ENCODE measurements at places on chromosomes 5 and 9.

DNA sequence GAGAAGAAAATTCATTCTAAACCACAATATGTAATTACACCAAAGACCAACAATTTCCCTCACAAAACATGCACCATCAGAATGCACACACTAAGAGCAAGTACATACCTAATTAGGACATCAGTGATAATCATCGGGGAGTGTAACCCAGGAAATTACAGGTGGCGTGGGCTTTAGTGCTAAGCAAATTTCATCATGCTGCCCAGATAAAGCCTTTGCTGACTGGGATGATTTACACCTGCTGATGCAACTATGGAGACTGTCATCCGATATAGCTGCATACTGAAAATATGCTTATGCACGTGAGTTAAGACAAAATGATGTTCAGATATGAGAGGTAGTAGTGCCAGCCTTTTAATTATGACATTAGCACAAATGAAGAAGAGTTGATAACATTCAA is 123.2 kb downstream of the DCP2 start:
- no peak for DNase-seq

DNA sequence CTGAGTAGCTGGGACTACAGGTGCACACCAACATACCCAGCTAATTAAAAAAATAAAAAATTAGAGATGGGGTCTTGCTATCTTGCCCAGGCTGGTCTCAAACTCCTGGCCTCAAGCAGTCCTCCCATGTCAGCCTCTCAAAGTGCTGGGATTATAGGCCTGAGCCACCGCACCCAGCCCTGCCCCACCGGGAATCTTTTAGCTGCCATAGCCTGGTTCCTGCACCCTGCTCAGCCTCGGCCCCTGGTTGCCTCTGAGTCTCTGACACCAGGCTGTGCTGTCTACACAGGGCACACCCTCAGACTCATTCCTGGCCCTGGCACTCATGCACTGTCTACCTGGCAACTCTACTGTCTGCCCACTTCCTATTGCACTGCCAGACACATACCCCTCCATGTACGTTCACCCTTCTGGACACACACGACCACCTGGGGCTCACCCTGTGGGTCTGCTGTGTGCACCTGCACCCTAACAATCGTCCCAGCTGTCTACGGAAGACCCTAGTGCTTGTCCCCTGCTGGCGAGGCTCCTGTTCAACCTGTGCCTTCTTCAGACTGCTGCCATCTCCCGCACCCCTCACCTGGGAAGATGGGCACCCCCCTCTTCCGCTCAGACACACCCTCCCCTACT is 1.4 kb downstream of the PROP1 start:
- DNase-seq, result no peak

DNA sequence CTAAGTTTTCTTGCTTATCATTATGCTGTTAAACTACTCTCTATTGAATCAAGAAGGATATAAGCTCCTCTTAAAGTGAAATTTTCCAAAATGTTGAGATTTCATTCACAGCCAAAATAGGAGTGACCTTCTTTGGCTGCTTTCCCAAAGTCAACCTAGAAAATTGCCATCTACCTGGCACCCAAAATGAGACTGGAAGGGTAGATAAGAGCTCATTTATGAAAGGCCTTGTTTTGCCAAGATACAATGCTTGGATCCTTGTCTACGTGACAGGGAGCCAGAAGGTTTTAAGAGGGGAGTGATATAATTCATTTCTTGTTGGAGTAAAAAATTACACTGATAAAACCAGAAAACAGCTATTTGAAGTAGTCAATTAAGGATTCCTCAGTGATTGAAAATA is 287.1 kb downstream of the IZUMO3 start:
- no peak for DNase-seq

DNA sequence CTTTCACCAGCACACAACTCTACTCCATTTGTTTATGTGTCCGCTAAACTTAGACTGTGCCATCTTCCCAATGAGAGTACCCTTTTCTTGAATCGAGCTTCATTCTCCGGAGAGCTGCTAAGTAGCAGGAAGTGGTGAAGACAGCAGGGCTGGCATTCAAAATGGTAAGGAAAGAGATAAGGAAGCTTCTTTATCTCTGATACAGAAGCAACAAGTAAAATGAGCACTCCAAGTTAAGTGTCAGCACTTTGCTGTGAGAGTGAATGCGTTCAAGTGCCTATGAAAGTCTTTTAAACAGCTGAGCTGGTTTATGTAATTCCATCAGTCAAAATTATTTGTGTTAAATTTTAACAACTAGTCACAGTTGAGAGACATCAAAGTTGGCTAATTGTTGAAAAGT is 386.8 kb upstream of the PTPRD start:
- no peak for DNase-seq

DNA sequence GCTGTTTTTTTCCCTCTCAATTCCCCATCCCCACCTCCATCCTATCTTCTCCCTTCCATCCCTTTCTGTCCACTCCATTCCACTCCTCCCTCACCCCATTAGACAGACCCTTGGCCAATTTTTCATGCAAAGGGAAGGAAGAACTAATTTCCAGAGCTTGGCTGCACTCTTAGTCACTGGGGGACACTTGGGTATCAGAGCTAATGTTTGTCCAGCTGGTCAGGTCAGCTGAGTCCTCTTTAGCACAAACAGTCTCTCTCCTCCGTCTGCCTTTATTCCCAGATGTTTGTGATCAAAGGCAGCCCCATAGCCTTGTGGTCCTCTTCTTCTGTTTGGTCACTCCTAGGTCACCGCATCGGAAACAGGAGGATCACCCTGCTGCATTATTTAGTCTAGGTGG is 148.5 kb downstream of the NMUR2 start:
- DNase-seq, result no peak

- no peak for DNase-seq
Observed at GRCh38 chr9:26504057-26504456, 388.5 kb downstream of the CAAP1 start.

DNA sequence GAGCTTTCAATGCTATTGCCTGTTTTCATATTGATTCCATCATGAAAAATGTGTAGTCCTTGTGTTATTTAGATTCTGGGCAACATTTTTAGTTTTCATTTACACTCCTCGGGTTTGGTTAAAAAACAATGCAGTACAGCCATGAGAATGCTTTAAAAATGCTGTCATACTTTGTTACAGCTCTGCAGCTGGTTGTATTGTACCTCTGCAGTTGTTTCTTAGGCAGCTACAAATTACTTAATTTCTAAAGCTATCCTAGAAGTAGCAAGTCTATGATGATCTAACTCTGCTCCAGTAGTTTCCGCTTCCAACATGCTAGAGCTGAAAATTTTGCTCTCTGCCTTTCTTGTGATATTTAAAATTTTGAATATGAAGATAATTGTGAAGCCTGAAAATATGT is 20.2 kb downstream of the SNX18 start:
- no peak for DNase-seq

GRCh38 chr5:13921578-13921977 is 22.9 kb downstream of the DNAH5 start:
- DNase-seq, result peak; percentile 32

DNA sequence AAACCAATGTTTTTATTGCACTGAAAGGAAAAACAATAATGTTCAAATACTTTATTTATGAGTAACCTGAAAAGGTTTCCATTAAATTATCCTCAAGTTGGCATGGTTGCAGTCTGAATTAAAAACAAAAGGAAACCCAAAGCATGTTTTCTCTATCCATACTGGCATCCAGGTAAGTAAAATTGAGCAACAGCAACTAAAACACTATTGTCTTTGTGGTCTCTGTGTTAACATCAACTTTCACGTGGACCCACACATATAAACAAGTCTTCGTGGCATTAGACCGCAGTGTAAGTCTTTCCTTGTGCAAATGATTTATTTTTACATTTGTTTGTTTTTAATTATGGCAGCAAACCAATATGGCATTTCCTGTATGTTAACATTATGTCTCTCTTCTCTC is 757.6 kb downstream of the SEMA5A start:
- DNase-seq, result no peak

DNA sequence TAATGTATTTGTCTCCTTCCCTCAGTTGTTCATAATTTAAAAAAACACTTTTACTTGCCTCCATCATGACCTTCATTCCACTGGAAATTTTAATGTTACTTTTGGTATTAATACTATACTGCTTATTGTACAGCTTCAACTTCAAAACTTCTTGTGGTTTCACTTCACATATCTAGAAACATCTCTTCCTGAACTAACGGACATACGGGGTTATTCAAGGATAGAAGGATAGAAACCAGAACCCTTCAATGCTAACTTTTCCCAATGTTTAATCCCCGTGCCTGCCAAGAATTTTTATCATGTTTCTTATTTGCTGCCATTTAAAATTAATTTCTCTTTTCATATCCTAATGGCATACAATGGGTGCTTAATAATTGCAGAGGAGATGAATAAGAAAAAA is 36.3 kb upstream of the SETD9 start:
- DNase-seq, result no peak

GRCh38 chr5:107404595-107405374 is 266.0 kb downstream of the EFNA5 start:
- no peak for DNase-seq

GRCh38 chr5:134540747-134541733 is 15.6 kb downstream of the JADE2 start:
- DNase-seq, result no peak

DNA sequence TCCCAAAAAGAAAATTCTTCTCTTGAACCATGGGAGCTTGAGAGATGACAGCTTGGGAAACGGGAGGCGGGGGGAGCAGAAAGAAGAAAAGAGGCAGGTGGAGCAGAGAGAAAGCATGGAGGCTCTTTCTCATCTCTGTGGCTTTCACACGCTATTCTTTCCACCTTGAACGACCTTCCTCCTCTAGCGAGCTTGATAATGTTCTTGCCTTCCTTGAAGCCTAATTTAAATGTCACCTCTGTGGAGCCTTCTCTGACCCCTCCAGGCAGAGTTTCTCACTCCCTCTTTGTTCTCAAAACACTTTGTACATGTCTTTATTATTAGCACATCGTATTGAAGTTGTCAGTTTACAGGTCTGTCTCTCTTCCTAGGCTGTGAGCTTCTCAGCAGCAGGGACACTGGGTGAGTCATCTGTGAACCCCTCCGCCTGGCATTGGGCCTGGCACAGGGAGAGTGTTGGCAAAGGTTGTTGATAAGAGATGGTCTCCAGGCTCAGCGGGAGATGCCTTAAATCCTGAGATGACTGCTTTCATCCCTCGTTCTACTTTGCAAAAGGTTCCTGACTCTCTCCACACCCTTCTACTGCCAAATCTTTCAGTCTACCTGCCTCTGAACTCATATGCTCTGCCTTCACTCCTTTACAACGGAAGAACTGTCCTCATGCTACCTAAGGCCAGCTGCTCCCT is 14.1 kb upstream of the STRBP start:
- peak; percentile 8 for DNase-seq

- no peak for DNase-seq
Observed at GRCh38 chr9:28053096-28053777, 480.0 kb upstream of the C9orf72 start.

GRCh38 chr9:9615086-9615485 is 997.7 kb downstream of the PTPRD start:
- no peak for DNase-seq

GRCh38 chr9:4592886-4593285 is 69.2 kb upstream of the PLPP6 start:
- DNase-seq, result peak; percentile 25

DNA sequence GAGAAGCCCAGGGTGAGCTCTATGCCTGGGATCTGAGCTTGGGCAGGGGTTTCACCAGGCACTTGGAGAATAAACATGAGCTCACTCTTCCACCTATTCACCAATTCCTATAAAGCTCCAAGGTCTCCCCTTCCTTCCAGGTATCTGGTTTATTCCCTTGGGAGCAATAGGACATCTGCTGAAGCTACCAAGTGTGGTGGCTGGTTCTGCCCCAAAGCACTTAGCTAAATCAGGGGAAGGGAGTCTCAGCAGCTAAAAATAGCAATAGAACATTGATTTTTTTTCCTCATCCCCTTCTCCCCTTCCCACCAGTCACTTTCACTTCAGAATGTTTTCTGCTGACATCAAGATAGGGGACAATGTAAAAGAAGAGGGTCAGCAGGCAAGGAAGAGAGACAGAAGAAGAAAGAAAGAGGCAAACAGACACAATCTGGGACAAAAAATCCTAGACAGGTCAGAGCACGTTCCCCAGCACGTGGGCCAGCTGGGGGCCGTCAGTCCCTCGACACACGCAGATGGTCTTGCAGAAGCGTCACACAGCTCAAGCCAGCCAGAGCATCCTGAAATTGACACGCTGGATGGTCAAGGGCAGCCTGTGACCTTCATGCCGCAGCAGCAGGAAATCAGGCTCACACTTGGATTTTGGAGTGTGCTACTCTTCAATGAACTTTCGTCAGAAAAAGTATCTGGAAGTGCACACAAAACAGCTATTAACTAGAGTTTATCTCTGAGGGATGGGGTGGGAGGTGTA is 176.0 kb downstream of the ZNF608 start:
- no peak for DNase-seq

GRCh38 chr5:80865551-80865950 is 94.6 kb upstream of the RASGRF2 start:
- DNase-seq, result no peak

DNA sequence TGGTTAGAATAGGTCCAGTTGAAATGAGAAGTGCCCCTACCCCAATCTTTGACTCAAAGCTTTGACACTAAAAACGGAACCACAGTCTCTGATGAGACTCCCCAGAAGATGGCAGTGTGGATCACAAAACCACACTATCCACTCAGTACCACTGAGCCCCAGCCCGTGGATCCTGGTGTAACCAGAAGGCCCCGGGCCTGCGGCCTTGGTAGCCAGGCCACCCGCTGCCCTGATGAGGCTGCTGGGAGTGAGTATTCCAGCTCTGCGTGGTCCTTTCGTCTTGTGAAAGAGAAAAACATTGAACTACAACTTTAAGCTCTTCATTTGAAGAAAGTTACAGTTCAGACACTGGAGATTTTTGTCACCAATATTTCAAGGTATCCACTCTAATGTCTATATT is 42.2 kb upstream of the FBP1 start:
- peak; percentile 77 for DNase-seq

- peak; percentile 47 for DNase-seq
Observed at GRCh38 chr5:60333005-60333571, 366.9 kb downstream of the DEPDC1B start.

DNA sequence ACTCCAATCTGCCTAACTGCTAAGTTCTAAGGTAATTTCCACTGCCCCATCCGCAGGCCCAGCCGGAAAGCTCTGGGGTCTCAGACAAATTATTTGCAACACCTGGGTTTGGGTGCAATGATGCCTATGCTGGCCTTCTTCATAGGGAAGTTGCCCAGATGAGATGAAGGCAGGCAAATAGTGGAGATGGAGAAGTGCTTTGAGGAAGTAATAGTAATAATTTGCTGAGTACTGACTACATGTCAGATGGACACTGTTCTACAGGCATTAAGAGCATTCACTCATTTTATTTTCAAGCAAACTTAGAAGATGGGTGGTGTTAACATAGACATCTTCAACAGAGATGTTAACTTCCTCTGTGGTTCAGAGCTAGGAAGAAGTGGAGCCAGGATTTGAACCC is 3.8 kb downstream of the PCDH12 start:
- DNase-seq, result no peak

DNA sequence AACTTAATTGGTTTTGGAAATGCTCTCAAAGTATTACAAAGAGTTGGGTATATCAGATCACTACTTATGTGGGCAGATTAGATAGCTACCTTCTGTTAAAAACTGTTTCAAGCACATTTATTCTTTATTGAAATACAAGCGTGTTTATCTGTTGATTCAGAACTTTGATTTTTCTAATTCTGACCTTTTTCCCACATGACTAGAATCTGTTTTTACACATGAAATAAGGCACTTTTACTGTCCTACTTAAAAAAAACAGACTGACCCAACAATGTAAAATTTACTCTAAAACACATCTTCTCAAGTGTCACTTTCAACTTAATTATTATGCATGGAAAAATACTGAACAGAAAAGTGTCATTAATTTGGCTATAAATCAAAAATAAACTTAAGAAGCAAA is 4.8 kb downstream of the NR6A1 start:
- no peak for DNase-seq
